ENCODE measurements at places on chromosomes 5 and 9.

GRCh38 chr9:26325444-26325829 lies 567.2 kb downstream of the CAAP1 start:
- no peak for DNase-seq

DNA sequence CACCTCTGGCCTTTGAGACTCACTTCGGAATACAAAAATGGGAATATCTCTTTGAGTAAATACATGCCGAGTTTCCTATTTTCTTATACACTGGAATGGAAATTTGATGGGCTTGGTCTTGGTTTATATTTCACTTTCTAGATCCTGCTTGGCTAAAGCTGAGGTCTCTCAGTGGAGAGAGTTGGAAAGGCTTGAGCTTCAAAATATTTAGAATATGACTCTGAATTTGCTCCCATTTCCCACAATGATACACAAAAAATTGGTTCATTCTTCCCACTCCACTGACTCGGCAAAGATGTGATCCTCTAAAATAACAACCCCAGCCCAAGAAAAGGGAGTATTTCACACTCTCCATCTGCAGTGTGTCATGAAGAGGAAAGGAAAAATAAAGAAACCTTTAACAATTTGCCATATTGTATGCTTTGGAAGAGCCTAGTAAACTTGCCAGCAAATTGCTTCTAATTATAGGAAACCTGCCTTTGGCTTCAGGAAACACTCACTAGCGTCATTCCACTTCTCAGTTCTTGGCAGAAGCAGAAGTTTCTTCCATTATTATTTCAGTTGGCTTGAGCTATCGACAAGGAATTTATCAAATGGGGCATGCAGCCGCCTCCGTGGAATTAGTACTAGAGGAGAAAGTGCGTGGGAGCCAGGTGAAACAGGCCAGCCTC lies 302.9 kb downstream of the NSG2 start:
- DNase-seq, result no peak

- peak; percentile 60 for DNase-seq
These were observed 17.5 kb downstream of the IRF1 start for GRCh38 chr5:132473019-132473531.

GRCh38 chr9:104301755-104302154 lies 202.3 kb upstream of the OR13F1 start:
- no peak for DNase-seq

DNA sequence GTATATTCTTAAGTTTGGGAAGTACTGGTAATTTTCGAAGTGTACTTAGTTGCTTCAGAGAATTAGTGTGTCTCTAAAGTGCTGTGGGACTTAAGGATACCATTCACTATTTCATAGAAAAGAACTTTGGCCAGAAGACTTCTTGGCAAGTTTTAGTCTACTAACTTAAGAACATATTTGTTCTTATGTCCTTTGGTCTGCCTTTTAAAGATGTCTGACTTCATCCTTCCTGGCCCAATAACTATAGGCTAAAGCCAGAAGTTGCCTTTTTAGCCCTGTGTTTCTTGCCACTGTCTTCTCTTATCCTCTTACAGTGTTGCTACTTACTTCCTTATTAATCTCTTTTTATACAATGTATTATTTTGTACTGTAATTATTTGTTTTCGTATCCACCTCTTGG lies 6.3 kb downstream of the RBM27 start:
- DNase-seq, result no peak

DNA sequence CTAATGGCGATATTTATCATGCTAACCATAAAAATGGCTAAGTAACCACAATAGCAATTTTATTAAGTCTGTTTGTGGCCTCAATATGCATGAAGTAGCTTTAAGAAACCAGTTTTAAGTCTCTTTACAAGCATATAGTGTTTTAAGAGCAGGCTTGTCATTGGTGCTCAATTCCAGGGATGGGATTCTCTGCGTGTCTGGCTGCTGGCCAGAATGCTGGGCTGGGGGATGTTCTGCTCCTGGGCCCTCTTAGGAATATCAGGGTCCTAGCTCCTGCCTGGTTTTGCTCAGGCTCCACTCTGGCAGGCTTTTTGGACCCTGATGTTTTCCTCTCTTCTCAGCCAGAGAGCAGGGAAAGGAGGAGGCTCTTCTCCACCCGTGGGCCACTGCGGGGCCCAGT lies 127.2 kb downstream of the PDE8B start:
- no peak for DNase-seq

DNA sequence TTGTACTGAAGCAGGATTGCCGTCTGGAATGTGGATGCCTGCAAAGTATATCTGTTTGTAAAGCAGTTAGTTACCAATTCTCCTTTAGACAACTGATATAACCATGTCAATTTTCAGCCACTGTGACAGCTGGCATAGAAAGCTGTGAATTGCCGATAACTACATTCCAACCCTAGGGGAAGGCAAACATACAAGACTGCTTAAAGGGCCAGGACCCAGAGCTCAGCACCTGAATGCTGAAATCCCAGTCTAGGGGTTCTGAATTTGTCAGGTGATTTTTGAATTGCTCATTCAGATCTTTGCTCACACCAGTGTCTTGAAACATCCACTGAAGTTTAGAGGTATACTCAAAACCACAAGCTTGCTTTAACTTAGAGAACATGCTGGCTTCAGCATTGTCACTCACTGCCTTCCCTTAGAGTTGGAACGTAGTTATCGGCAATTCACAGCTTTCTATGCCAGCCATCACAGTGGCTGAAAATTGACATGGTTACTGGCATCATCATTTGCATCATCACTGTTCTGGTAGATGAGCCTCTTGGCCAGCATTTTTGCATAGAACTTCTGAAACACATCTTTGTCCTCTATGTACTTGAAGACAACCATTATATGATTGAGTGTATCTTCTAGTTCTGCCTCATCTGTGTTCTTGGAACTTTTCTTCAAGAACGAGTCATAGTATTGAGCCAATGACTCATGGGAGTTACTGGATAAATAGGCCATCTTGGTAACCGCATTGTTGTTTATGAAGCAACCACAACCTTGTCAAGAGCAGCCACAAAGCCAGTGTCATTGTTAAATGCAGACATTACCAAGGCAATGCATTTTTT lies 82.1 kb downstream of the CCDC192 start:
- DNase-seq, result no peak

DNA sequence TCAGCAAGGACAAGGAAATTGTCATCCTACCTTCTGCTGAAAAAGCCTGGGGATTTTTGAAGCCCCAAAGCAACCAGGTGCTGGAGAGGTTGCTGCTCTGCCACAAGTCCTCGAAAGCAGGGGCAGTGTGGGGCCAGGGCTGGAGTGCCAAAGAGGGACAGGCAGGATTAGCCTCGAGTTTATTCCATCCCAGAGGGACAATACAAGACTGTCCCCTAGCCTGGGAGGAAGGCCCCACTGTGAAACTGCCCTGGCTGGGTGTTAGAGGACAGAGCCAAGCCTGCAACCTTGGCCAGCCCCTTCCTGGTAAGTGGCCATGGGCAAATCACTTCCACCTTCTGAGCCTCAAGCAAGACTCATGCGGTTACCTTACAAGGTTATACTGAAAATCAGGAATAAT lies 55.1 kb downstream of the WHRN start:
- DNase-seq, result no peak

GRCh38 chr9:20408513-20408912 lies 213.8 kb downstream of the MLLT3 start:
- no peak for DNase-seq

DNA sequence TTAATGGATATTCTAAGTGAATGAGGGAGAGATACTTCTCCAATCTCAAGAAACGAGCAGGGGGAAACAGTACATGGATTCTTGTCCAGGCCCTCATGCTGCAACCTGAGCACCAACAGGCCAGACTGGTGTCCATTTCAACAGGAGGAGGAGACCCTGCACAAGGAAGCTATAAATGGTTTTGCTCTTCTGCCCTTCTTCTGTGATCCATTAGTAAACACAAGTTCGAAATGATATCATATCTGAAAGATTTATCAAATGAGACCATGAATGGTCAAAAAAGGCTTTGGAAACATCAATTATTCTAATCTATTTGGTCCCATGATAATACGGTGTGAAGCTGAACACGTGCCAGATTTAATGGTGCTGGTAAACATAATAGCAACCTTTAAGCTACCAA lies 109.8 kb downstream of the NR6A1 start:
- DNase-seq, result no peak

- no peak for DNase-seq
These were observed 28.8 kb upstream of the ROR2 start for GRCh38 chr9:91978740-91979414.

- DNase-seq, result no peak
These were observed 1.7 kb downstream of the SLC1A3 start for GRCh38 chr5:36607838-36608783.

GRCh38 chr9:124869986-124870560 lies 8.1 kb downstream of the ARPC5L start:
- peak; percentile 47 for DNase-seq

GRCh38 chr9:117377046-117377445 lies 37.8 kb downstream of the ASTN2 start:
- no peak for DNase-seq

GRCh38 chr9:37692622-37693221 lies 42.0 kb downstream of the FRMPD1 start:
- no peak for DNase-seq

GRCh38 chr9:36940881-36941280 lies 93.2 kb downstream of the PAX5 start:
- DNase-seq, result no peak

DNA sequence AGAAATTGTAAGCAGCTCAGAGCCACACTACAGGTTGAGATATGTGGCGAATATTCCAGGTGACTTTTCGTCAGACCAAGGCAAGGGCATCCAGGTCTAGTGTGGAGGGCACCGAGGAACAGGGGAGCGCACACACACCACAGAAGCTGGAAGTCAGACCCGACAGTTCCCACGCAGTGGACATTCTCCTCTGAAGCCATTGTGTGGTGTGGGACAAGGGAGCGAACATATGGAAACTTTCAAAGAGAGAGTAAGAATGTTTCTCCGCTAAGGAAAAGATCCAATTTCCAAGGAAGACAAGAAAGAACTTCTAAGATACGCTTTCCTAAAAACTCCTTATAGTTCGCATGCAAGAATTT lies 141.4 kb upstream of the OTULINL start:
- DNase-seq, result no peak

DNA sequence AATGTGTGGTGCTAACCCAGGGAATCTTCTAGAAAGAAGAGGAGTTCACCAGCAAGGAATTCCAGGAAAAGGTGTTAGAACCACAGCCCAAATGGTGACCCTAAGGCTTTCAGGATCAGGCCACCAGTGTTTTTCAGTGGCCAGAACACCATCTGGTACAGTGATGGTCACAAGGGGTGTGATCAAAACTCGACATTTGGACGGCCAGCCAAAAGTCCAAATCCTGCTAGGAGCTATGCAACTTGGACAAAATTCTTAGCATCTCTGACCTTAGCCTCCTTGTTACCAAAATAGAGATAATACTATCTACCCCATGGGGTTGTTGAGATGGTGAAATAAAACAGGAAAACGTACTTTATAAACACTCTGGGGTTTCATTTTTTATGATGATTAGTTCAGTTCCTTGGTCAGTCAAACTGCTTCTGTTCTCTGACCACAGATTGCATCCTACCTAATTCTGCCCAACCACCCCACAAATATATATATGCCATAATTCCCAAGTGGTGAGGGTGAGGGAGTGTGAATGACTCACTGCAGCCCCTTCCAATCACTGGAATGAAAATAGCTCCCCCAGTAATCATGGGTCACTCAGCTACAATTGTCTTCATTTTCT lies 210.3 kb downstream of the CDK5RAP2 start:
- DNase-seq, result no peak

DNA sequence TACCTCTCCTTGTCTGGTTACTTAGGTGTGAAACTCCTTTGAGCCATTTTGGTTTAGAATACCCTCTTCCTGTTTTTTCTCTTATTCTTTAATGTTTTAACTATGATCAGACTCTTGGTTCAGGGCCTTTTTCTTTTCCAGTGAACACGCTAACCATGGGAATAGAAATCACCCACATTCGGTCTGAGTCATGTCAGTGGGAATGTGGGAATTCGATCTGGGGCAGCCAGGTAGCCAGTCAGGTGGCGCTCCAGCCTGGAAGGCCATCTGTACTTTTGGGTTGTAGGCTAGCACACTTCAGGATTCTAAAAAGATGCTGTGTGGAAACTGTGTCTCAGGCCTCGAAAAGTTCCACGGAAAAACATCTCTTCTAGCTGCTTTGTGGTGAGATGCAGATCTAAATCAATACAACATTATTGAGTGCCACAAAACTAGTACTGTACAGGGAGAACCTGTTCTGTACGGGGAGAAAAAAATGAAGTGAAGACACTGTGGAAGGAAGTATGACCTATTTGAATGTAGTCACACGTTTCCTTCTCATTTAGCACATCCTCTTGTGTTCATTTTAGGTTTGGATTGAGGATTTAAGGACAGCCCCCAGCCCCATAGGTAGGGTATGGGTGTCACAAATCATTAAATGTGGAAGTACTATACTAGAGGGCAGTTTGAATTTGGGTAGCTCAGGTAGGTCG lies 36.4 kb downstream of the SNX30 start:
- no peak for DNase-seq

DNA sequence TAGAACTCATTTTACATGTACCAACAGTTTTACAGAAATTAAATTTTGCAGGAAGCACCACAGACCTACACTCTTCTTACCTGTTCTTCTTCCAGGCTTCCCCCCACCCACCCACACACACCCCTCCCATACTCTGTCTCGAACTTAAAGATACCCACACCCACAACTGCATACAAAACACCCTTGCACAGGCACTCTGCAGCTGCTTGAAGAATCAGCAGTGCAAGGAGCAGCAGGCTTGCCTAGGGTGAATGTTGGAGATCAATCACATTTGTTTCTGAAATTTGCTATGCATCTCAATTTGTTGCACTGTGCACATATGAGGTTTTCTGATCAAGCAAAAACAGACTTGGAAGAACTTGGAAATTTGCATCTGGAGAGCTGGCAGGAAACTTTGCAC lies 77.5 kb upstream of the TGFBR1 start:
- DNase-seq, result no peak

- DNase-seq, result no peak
These were observed 102.4 kb upstream of the GPR151 start for GRCh38 chr5:146618434-146618833.

DNA sequence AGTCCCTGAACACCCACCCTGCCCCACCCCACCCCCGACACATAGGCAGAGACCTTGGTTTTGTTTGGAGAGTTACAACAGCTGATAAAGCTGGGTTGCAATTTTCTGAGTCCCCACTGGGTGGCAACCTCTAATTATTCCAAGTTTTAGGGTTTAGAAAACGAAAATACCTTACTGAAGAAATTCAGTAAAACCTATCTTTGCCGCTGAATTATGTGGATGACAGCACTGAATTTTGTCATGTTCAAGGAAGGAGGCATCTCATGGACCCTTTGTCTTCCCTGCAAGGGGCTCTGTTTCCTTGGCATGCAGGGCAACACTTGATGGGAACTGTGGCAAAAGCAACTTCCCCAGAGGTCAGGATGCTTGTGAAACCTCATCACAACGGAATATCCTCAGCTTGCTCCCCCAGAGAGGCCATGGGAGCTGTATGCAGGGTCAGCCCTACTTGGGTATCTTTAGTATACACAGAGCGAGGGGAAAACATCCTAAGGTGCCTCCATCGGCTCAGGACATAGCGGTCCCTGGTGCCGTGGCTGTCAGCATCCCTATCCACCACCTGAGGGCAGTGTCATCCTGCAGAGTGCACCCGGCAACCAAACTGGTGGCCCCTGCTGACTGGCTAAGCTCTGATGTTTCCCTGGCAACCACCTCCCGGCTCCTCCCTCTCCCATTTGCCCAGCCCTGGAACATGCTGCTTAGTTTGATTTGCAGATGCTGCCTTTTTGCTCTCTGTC lies 123.1 kb downstream of the RXRA start:
- DNase-seq, result peak; percentile 59

- DNase-seq, result no peak
These were observed 90.4 kb upstream of the MVB12B start for GRCh38 chr9:126236273-126236672.

Measured in stimulated activated CD4-positive, alpha-beta T cell treated with anti-CD3 and anti-CD28 coated beads, TNF-alpha, amount 100 ng/mL, for 1 hour (primary cell).